ENCODE measurements at places on chromosomes 16 and 17. TPM values are rescaled to one million over a fixed set of nuclear protein-coding genes. Genes with fewer than 3 reads are reported as not detected.

DNA sequence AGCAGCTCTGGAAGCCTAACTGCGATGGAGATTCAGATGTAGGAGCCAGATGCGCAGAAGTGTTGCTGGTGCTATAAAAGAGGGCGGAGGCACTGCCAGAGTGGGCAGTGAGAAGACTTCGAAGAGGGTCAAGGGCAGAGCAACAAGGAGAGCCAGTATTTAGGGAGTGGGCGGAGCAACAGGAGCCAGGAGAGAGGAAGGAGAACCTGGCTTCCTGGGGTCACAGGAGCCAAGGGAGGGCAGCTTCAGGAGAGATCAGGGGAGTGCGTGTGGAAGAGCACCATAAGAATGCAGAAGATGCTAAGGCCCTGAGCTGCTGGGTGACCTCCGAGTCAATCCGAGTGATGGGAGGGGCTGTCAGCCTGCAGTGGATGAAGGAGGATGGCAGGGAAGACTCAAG, 14.4 kb upstream of the MRPS23 start:
- no peaks in the 10 kb centered on the region for H3K27me3 ChIP-seq
- peaks cover 34% of the 10 kb centered on the region for H3K4me1 ChIP-seq
- DNase-seq = no peak
- no peaks in the 10 kb centered on the region for H3K36me3 ChIP-seq

- peaks cover 4% of the 10 kb centered on the region for H3K27me3 ChIP-seq
- no peaks in the 10 kb centered on the region for H3K36me3 ChIP-seq
- H3K4me3 ChIP-seq = no peak overlapping the region
Measured at GRCh38 chr16:58497935-58498334, 2.0 kb upstream of the NDRG4 start.

FBRS gene
- total RNA-seq = 21.1 TPM

- H3K4me1 ChIP-seq = no peaks in the 10 kb centered on the region
- no peak overlapping the region for H3K27ac ChIP-seq
- H3K27me3 ChIP-seq = no peaks in the 10 kb centered on the region
- no peak overlapping the region for H3K4me3 ChIP-seq
- H3K36me3 ChIP-seq = no peaks in the 10 kb centered on the region
Measured at GRCh38 chr16:50668368-50669008, 12.6 kb downstream of the SNX20 start.

EFNB3 gene
- total RNA-seq = 4.1 TPM

DNA sequence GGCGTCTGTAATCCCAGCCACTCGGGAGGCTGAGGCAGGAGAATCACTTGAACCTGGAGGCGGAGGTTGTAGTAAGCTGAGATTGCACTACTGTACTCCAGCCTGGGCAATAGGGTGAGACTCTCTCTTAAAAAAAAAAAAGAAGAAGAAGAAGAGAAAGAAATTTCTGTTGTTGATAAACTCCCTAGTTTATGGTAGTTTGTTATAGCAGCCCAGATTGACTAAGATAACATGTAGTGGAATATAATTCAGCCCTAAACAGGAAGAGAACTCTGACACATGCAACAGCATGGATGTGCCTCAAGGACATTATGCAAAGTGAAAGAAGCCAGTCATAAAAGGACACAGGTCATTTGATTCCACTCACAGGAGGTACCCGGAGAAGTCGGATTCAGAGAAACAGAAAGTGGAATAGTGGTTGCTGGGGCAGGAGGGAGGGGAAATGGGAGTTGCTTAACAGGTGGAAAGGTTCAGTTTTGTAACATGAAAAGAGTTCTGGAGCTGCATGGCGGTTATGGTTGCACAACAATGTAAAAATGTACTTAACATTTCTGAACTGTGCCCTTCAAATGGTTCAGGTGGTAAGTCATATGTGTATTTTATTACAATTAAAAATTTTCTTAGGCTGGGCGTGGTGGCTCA, 26.0 kb upstream of the PRM1 start:
- no peaks in the 10 kb centered on the region for H3K27me3 ChIP-seq
- no peak for DNase-seq
- H3K4me3 ChIP-seq = no peak overlapping the region
- H3K36me3 ChIP-seq = no peaks in the 10 kb centered on the region
- peaks cover 11% of the 10 kb centered on the region for H3K4me1 ChIP-seq

KRT23 gene
- not detected for total RNA-seq

- H3K4me1 ChIP-seq = peaks cover 13% of the 10 kb centered on the region
- no peaks in the 10 kb centered on the region for H3K27me3 ChIP-seq
- H3K4me3 ChIP-seq = no peak overlapping the region
Measured at GRCh38 chr16:4795828-4796572, 831 bp downstream of the SMIM22 start.

RNU2-1 gene
- not detected for total RNA-seq

GRCh38 chr16:31094088-31094423, 541 bp downstream of the VKORC1 start:
- H3K27me3 ChIP-seq = no peaks in the 10 kb centered on the region
- H3K4me3 ChIP-seq = peak overlapping the region; percentile 78
- H3K4me1 ChIP-seq = no peaks in the 10 kb centered on the region
- peaks cover 11% of the 10 kb centered on the region for H3K36me3 ChIP-seq

- H3K4me3 ChIP-seq = no peak overlapping the region
- no peaks in the 10 kb centered on the region for H3K27me3 ChIP-seq
- no peak overlapping the region for H3K27ac ChIP-seq
- peak; percentile 19 for DNase-seq
- H3K36me3 ChIP-seq = no peaks in the 10 kb centered on the region
- H3K4me1 ChIP-seq = no peaks in the 10 kb centered on the region
Measured at GRCh38 chr16:75550211-75550662, 5.8 kb downstream of the TMEM231 start.

- no peak for DNase-seq
- H3K4me3 ChIP-seq = no peak overlapping the region
- no peaks in the 10 kb centered on the region for H3K36me3 ChIP-seq
Measured at GRCh38 chr17:7208754-7209460, 10.7 kb downstream of the DLG4 start.

DNA sequence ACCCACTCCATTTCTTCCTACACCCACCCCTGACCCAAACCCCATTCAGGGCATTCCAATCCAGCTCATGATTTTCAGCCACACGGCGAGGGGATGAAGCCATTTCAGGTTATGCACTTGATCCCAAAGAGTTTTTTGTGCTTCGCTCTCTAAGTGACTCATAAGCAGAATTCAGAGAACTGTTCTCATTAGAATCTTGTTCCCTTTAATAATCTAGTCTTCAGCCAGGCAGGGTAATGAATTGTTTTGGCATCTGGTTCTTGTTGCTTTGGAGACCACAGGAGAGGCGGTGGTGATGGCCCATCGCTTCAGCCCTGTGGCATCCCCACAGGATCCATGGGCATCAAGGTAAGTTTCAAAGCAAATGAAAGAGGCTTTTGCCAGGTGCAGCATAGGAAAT, 4.8 kb upstream of the KRT31 start:
- no peaks in the 10 kb centered on the region for H3K27me3 ChIP-seq
- no peaks in the 10 kb centered on the region for H3K36me3 ChIP-seq
- no peak overlapping the region for H3K27ac ChIP-seq
- DNase-seq = no peak

GRCh38 chr16:3328104-3328503, 22.8 kb downstream of the ZNF75A start:
- H3K4me3 ChIP-seq = no peak overlapping the region
- H3K4me1 ChIP-seq = no peaks in the 10 kb centered on the region
- H3K36me3 ChIP-seq = no peaks in the 10 kb centered on the region
- H3K27ac ChIP-seq = no peak overlapping the region

GRCh38 chr16:89277641-89278341, 60.3 kb downstream of the ZNF778 start:
- H3K4me3 ChIP-seq = no peak overlapping the region
- H3K27me3 ChIP-seq = no peaks in the 10 kb centered on the region
- DNase-seq = no peak
- peaks cover 89% of the 10 kb centered on the region for H3K36me3 ChIP-seq
- H3K4me1 ChIP-seq = no peaks in the 10 kb centered on the region

DNA sequence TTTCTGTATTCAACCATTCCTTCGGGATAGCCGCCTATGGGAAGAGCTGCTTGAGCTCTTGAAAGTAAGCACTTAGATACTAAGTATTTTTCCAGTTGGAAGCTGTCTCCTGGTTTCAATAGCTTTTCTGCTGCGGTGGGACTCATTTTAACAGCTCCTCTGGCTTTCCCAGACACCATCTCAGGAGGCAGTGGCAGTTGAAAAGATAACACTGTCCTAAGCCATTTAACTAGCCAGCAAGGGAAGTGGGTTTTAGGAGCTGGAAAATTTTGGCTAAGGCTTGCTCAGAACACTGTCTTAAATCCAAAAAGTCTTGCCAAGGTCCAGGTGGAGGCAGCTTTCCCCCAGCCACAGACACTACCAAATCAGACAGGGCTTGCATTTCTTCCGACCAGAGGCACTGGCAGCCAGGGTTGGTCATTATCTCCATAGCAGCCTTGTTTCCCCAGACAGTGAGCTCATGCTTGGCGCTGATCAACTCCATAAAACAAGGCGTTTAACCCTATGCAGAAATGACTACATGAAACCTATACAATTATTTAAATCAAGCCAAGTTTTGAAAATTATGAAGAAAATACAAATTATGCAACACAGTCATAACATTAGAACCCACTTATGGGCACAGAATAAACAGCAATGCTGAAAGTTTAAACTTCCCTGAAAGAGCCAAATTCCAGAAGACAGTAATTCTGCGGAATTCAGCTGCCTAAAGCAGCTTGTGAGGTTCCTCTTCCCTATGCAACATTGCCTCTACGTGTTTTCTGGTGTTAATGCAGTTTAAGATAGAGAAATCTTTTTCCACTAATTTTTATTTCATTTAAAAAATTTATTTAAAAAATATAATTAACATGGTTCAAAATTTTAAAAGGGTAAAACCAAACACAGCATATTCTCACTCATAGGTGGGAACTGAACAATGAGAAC, 25.0 kb downstream of the GABARAPL2 start:
- H3K36me3 ChIP-seq = no peaks in the 10 kb centered on the region
- H3K4me1 ChIP-seq = no peaks in the 10 kb centered on the region
- no peak overlapping the region for H3K27ac ChIP-seq
- H3K4me3 ChIP-seq = no peak overlapping the region
- no peaks in the 10 kb centered on the region for H3K27me3 ChIP-seq

DNA sequence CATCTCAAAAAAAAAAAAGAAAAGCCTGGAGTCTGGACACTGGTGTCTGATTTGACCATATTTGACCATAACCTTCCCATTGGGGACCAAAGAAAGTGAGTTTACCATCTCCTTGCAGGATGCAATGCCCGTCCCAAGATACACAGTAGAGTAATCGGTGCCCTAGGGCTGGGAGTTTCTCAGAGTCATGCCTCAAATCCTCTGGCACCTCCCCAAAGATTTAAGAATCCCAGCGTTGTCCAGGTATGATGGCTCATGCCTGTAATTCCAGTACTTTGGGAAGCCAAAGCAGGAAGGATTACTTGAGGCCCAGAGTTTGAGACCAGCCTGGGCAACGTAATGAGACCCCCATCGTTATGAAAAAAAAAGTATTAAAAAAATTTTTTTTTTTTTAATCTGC, 5.0 kb downstream of the PITPNM3 start:
- H3K27me3 ChIP-seq = no peaks in the 10 kb centered on the region
- H3K27ac ChIP-seq = no peak overlapping the region
- H3K4me3 ChIP-seq = no peak overlapping the region
- peaks cover 27% of the 10 kb centered on the region for H3K4me1 ChIP-seq

KRT32 gene
- total RNA-seq = not detected

GRCh38 chr16:23407436-23408127, 45.4 kb downstream of the COG7 start:
- H3K4me3 ChIP-seq = no peak overlapping the region
- H3K36me3 ChIP-seq = peaks cover 7% of the 10 kb centered on the region
- H3K4me1 ChIP-seq = peaks cover 14% of the 10 kb centered on the region
- no peak overlapping the region for H3K27ac ChIP-seq
- DNase-seq = no peak

- DNase-seq = no peak
- H3K27ac ChIP-seq = peak overlapping the region; percentile 85
- H3K36me3 ChIP-seq = no peaks in the 10 kb centered on the region
- H3K27me3 ChIP-seq = no peaks in the 10 kb centered on the region
Measured at GRCh38 chr17:2955931-2956582, 107.3 kb downstream of the OR1D5 start.

BCKDK gene
- total RNA-seq = 31.2 TPM

GRCh38 chr17:77763023-77763422, 195.5 kb upstream of the TNRC6C start:
- no peaks in the 10 kb centered on the region for H3K4me1 ChIP-seq
- no peak overlapping the region for H3K27ac ChIP-seq
- H3K4me3 ChIP-seq = no peak overlapping the region
- no peaks in the 10 kb centered on the region for H3K36me3 ChIP-seq
- H3K27me3 ChIP-seq = peaks cover 15% of the 10 kb centered on the region

GRCh38 chr17:39235555-39236449, 10.1 kb upstream of the STAC2 start:
- no peaks in the 10 kb centered on the region for H3K27me3 ChIP-seq
- peaks cover 20% of the 10 kb centered on the region for H3K4me1 ChIP-seq
- no peak overlapping the region for H3K4me3 ChIP-seq
- peak; percentile 62 for DNase-seq
- no peaks in the 10 kb centered on the region for H3K36me3 ChIP-seq
- H3K27ac ChIP-seq = no peak overlapping the region

TBC1D28 gene
- total RNA-seq = 0.16 TPM

DNA sequence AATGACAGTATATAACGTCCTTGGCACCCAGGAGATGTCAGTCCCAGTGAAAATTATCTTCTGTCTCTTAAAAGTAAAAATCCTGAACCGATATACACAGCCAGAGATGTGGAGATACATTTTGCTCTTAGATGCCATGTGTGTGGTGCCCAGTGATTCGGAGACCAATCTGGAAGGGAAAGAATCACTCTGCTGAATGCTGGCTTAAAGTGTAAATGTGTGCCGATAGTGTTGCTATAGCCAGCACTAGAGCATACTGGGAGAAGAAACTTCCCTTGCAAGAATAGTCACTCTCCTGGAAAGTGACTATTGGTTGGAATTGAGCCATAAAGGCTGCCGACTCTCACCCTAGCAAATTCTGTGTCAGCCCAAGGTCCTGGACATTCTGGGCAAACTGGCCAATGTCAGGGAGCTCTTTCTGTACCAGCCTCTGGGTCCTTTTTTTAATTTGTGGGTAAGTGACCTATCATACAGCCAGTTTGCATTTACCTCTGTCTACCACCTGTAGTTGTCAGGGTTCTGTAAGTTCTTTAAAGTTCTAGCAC, 44.2 kb upstream of the HNF1B start:
- H3K36me3 ChIP-seq = no peaks in the 10 kb centered on the region
- no peak overlapping the region for H3K4me3 ChIP-seq
- H3K4me1 ChIP-seq = no peaks in the 10 kb centered on the region
- no peak for DNase-seq
- H3K27ac ChIP-seq = no peak overlapping the region

FOXF1 gene
- 24.6 TPM for total RNA-seq
